Peyer's patch (tissue), 4 donors: ENCODE measurements at places on chromosomes 5 and 9. TPM values are rescaled to one million over a fixed set of nuclear protein-coding genes. Genes with fewer than 3 reads are reported as not detected.
A peak's percentile ranks its signal among the peaks of the same experiment; 100 is the strongest.

DNA sequence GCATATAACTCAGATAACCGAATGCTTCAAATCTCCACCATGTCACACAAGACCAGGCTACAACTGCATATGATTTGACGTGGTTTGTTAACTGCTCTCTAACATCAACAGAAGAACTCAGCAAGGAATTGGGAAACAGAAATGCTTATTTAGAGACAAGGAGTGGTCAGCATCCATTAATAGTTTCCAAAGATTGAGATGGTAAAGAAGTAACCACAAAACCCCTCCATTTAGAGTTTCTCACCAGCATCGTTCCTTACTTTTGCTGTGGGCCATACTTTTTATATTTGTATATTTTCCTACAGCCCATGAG is 25.2 kb downstream of the DPYSL3 start:
- DNase-seq = no peak

The GFRA3 gene
- total RNA-seq = not detected

The NEURL1B gene
- total RNA-seq = 97.2 TPM

The CCDC107 gene
- total RNA-seq = 20.5 TPM

DNA sequence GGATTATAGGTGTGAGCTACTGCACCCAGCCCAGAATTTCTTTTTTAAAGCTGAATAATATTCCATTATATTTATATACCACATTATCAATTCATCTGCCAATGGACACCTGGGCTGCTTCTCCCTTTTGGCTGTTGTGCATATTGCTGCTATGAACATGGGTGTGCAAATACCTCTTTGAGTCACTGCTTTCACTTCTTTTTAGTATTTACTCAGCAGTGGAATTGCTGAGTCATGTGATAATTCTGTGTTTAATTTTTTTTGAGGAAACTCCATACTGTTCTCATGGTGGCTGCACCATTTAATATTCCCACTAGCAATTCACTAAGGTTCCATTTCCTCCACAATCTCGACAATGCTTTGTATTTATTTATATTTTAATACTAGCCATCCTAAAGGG is 36.1 kb upstream of the KIF4B start:
- DNase-seq = no peak

- DNase-seq = no peak
Observed at GRCh38 chr9:129163753-129164152, 14.3 kb downstream of the IER5L start.

DNA sequence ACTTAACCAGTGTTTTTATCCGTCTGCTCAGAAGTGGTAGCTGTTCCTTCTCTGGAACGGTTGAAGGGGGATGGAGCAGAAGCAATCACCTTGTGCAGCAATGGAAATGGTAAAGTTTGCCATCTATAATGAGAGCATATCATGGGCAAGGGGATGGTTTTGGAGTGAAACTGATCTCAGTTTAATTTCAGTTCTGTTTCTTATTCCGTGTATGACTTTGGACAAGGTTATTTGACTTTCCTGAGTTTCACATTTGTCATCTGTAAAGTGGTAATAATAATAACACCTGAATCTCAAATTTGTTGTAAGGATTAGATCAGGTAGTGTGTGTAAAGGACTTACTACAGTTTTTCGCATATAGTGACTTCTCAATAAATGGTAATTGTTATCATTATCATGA is 106.1 kb downstream of the PCSK1 start:
- DNase-seq = no peak

The NDST1 gene
- total RNA-seq = 82.0 TPM

The FIBCD1 gene
- not detected for total RNA-seq

DNA sequence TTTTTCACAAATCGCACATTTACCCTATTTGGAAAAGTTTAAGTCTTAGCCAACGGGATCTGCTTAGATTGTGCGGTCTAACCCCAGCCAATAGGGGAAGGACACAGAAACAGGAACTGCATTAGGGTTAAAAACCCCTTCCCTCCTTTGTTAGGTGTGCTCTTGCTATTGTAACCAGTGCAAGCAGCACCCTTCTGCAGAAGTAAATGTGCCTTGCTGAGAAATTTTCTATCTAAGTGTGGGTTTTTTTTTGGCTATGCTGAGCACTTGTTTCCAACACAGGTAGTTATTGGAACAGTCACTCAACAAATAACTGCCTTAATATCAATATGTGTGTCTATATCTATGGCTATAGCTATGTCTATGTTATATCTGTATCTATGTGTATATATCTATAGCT is 190.0 kb downstream of the TRIM32 start:
- no peak for DNase-seq

DNA sequence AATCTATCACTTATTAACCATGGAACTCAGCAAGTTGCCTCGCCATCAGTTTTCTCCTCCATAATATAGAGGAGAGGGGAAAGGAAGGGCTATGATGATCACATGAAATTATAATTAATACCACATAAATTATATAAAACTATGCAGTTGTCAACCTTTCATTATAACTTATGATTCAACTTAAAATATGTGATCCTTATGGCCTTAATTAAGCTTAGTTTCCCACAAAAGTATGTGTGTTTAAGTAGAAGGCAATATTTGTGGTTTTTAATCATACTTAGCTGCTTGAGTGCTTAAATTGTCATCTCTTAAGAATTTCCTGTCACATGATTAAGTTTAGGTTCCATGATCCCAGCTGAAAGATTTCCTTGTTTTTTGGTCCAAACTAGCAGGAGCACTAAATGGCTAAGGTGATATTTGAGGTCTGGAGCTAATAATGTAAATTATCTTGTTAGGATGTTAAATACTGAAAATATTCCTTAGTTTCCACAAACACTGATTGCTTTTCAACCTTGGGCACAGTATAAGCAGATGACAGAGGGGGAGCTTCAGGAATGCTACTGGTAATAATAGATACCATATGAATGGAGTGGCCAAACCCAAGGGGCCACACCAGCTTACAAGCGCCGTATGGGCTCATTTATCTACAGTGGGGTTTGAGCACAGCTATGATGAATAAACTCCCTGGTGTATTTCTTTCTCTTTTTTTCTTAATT is 26.4 kb upstream of the F2R start:
- DNase-seq = no peak

DNA sequence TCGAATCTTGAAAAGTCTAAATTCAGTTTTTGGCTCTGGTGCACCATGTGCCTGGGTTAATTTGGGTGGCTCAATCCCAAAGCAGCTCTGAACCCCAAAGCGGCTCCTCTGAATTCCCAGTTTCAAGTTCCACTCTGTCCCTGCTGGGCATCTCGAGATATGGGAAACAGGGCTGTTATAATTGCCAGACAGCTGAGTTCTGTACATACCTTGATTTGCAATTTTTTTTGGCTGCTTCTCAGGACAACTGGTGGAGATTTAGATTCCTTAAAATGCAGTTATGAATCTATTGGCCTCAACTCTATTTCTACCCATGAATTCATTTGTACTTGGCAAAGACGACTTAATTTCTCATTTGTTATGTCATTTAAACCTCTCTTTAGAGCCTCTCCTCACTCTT is 808.5 kb downstream of the TLE4 start:
- DNase-seq = no peak

- DNase-seq = no peak
Observed at GRCh38 chr5:128762661-128763306, 202.5 kb upstream of the SLC27A6 start.

The PRRC1 gene
- total RNA-seq = 60.9 TPM

GRCh38 chr9:6969805-6970204 is 212.0 kb downstream of the KDM4C start:
- DNase-seq = no peak

The LARP1 gene
- 135 TPM for total RNA-seq

DNA sequence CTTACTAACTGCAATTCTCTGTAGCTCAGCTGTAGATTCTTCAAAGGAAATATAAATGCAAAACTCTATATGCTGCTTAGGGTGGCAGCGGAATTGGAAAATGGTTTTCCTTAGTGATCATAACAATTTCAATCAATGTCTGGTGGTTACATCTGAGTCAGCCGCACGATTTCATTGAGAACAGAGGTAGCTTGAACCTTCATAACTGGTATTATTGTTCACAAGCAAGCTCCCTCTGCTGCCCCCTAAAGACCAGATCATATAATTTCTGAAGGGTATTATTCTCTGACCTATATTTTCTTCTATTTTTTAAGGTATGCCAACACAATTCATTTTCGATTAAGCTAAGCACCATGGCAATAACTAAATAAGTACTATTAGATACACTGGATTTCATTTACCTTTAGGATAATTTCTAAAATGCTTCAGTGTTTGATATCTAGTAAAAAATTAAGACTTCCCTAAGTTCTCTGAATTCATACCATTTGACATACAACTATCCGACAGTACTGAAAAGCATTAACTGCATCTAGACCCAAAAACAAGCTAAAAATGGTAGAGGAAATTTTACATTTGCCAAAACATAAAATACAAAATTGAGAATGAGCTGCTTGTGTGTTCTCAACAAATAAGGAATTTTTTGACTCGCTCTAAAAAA is 181.1 kb upstream of the SPEF2 start:
- peak; percentile 53 for DNase-seq

The CTNNA1 gene
- 516 TPM for total RNA-seq

DNA sequence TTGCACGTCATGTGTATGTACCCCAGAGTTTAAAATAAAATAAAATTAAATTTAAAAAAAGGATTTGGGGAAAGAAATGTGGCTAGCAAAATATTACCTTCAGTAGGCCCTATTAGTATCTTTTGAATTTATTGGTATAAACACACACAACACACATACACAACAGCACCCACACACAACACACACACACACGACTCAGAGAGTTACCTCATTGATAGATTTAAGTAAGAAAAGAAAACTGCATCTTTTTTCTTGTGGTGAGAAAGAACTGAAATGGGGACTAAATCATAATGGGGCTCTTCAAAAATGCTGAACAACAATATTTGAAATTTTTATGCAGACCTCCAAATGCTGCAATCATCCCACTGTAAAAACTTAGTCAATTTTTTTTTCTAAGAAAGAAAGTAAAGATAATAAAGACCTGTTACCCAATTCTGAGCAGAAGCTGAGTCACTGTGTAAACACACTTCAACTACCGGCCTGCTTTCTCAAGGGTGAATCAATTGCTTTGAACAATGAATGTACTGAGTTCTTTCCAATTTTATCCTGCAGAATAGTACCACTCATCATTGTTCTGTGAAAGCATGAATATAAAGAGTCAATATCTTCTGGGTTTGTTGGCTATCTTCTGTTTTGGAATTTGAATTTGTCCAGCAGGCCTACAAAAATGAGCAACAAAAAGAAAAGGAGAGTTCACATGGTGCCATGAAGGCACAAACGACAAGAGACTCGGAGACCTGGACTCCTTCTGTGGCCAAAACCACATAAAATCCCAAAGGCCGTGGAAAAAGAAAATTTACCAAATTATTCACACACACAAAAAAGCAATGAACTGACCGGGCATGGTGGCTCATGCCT is 57.9 kb upstream of the CCNG1 start:
- no peak for DNase-seq

The FRMD3 gene
- 41.3 TPM for total RNA-seq

DNA sequence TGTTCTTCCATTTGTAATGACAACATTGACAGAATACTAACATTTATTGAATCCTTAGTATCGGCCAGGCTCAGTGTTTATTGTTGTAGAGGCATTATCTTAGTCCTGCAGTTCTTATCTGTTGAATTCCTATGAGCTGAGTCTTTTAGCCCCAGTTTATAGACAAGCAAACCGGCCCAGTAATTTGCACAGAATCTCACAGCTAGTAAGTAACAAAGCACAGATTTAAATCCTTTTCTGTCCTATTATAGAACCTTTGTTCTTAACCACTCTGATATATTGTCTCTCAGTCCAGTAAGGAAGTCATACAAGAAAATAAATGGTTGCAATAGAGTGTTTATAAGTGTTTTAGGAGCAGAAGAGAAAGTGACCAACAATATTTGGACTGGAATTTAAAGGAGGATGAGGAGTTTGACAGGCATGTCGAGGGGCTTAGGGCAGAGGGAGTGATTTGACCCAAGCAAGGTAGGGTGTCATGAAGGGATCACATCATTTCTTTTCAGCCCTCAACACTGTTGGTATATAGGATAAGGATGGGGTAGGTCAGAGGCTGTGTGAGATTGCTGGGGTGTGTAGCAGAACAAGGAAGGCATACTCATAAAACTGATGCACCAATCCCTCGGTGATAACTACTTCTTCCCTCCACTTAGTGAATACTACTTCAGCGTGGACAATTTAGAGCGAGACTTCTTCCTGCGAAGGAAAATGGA is 39.5 kb downstream of the LARP1 start:
- no peak for DNase-seq

GRCh38 chr9:4508246-4508906 is 18.1 kb downstream of the SLC1A1 start:
- DNase-seq = peak; percentile 52

DNA sequence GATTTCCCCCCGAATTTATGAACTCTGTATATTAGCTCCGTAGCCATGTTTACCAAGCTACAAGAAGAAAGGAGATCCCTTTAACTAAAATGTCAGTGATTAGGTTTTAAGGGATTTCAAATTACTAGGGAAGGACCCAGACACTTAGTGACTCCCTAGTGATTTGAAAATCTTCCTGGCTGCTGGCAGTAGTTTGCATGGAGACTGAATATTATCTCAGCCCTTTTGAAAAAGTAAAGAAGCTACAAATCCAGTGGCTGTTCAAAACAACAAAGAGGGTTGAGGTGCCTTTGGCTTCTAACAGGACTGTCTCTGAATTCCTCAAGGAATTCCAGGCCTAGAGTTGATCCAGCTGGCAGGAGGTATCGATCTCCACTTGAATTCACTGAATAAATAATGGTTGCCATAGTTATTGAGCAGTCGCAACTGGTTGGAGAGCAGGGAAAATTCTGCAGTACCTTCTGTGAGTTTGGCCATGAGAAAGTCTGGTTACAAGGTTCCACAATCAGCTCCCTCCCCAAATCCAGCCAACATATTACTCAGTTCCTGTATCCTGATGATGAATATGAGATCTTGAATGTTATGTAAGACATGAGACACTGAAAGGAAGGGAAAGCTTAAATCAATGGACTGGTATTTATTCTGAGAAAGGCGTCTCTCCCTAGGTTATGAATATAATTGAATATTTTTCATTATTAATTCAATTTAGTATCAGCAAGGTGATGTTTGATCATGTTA is 37.7 kb downstream of the NR4A3 start:
- DNase-seq = no peak

- no peak for DNase-seq
Observed at GRCh38 chr5:110092955-110093785, 403.4 kb downstream of the MAN2A1 start.
